Foreskin keratinocyte (primary cell): ENCODE measurements at places on chromosomes 3 and 15. TPM values are rescaled to one million over a fixed set of nuclear protein-coding genes. Genes with fewer than 3 reads are reported as not detected.

The ZNF502 gene
- 1.3 and 1.5 TPM in 2 replicates for polyA plus RNA-seq

The PTX3 gene
- polyA plus RNA-seq, result 0.06 and 0.40 TPM in 2 replicates

The ANKRD34C gene
- not detected in 2 replicates for polyA plus RNA-seq

The CHL1 gene
- not detected in 2 replicates for polyA plus RNA-seq

The PIGX gene
- 15.8 and 20.9 TPM in 2 replicates for polyA plus RNA-seq

The CX3CR1 gene
- polyA plus RNA-seq, result not detected in 2 replicates

The ROPN1 gene
- polyA plus RNA-seq, result not detected in 2 replicates

The SPRED1 gene
- polyA plus RNA-seq, result 4.3 and 4.5 TPM in 2 replicates
